ENCODE measurements at places on chromosomes 4 and X.

- no peak for DNase-seq
Observed at GRCh38 chrX:30863974-30864373, 25.1 kb downstream of the TAB3 start.

DNA sequence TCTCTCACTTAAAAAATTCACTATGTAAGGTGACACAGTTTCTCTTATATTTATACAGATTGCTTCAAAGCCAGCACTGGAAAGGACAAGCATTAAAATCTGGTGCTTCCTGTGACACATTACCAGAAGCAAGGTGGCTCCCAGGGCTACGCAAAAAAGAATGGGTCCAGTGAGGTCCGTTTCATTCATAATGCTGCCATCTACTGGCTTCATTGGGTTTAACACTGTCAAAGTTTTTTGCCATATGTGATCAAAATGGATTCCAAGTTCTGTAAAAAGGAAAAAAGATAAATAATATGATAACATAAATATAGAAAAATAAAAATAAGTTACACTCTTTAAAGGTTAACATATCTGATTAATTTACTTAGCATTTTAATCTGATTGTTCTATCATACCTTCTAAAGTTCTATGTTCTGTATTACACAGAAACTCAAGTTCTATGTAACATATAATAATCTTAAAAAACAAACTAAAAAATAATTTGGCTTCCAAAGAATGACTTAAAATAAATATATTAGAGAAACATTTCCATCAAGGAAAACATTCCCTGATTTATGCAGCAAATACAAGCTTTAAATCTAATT lies 22.1 kb downstream of the YIPF7 start:
- DNase-seq, result peak; percentile 34

- no peak for DNase-seq
Observed at GRCh38 chr4:78426972-78427371, 124.6 kb upstream of the ANXA3 start.

GRCh38 chr4:71261633-71262121 lies 77.1 kb upstream of the SLC4A4 start:
- DNase-seq, result no peak

- DNase-seq, result no peak
Observed at GRCh38 chrX:14398725-14399124, 130.6 kb upstream of the GLRA2 start.

GRCh38 chrX:115065304-115065703 lies 47.9 kb upstream of the IL13RA2 start:
- no peak for DNase-seq

GRCh38 chr4:101414496-101414895 lies 67.2 kb upstream of the PPP3CA start:
- DNase-seq, result no peak

DNA sequence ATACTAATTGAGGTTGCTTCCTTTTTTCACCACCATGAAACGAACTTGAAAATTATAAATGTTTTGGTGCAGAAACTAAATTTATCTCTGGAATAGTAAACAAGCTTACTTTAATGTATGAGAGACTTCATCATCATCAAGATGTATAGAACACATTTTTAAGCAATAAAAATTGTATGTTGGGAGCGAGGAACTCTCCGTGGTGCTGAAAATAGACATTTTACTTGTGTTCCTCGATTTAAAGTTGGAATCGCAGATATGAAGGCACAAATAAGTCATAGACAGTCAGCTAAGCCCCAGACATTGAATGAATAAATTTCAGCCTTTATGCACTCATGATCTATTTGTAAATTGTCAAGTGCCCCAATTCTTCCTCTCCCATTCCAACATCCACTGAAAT lies 310.7 kb downstream of the STK32B start:
- DNase-seq, result no peak

DNA sequence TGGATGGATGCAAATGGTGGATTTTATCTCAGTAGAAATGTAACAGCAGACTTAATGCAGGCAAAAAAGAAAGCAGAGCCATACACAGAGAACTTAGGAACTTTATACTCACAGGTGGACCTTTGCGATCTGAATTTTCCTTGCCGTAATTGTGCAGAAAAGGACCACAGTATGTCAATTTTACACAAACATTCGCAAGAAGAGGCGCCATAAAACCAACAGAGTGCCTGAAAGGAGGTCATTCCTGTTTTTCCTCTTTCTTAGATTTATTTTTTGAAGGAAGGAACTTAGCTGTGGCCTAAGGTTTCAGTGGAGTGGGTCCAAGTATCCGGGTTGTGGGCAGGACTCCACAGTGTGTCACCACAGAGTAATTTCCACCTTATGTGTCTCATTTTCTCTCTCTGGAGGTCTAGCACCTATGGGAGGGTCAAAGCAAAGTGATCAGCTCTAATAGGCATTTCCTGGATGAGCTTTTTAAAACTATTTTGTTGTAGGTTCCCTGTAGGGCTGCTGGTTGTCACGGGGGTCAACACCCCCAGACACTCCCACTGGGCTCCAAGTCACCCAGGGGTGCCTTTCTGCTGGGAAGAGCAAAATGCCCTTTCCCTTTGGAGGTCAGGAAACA lies 24.7 kb upstream of the PBDC1 start:
- no peak for DNase-seq

DNA sequence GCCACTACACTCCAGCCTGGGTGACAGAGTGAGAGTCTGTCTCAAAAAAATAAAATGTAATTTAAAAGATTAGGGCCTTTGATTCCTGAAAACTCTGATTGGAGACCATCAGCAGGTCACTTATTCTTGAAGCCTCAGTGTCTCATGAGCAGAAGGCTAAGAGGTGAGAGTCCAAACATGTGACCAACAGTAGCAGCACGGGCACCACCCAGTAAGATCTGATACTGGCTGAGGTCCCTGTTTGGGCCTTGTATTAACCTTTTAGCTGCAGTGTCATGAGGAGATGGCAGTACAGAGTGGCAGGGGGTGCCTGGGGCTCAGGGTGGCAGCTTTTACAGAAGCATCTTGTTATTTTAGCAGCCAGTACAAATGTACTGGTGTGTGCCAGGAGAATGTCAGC lies 89.3 kb downstream of the FHDC1 start:
- DNase-seq, result no peak

GRCh38 chr4:17283832-17284231 lies 228.1 kb downstream of the QDPR start:
- DNase-seq, result no peak

DNA sequence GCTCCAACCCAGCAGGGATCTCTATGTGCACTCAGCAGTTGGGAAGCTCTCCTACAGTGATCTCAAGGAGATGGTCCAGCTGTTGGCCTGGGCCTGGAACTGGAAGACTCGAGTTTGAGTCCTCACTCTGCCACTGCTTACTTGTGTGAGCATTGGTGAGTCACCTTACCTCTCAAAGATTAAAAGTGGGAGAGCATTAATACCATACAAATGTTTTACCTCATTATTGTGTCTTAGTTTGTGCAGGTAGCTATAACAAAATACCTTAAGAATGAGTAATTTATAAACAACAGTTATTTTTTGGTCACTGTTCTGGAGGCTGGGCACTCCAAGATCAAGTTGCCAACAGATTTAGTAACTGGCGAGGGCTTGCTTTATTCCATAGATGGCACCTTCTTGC lies 21.4 kb upstream of the ZNF827 start:
- no peak for DNase-seq
